ENCODE measurements at places on chromosomes 2 and 18.

DNA sequence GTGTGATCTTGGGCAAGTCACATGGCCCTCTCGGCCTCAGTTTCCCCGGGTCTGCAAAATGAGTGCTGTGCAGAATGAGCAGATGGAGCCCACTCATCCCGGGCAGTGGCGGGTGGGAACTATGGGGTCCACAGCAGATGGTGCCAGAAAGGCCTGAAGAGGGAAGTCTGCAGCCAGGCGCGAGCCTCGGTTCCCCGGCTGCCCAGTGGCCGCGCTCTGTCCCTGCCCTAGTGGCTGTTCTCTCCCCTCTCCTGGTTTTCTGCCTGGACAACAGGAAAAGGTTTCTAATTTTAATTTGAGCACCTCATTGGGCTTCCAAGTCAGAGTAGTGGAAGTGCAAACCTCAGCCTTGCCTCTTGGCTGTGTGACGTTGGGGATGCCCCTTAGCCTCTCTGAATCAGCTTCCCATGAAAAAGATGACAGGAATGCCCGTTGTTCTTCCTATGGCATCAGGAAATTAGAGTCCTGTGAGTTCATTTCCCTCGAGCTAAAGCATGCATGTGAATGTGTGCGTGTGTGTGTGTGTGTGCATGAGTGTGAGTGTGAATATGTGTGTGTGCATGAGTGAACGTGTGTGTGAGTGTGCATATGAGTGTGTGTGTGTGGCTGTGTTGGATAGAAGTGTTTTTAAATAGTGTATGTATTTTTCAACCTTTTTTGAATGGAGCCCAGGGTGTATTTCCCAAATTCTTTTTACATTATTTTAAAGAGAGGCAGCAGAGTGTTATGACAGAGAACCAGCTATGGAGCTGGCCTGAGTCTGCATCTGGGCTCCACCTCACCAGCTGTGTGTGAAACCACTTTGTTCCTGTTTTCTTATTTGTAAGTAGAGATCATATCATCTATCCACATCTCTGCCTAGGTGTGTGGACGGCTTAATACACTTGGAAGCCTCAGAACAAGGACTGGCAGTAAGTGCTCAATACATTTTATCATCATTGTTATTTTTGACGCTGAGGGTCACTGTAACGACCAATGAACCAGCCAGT lies 41.3 kb downstream of the RRM2 start:
- H3K36me3 ChIP-seq, result no peaks in the 10 kb centered on the region
- no peak overlapping the region for H3K27ac ChIP-seq
- no peaks in the 10 kb centered on the region for H3K4me1 ChIP-seq
- DNase-seq, result no peak

GRCh38 chr2:86628091-86628522 lies 4.4 kb upstream of the RNF103 start:
- H3K27me3 ChIP-seq, result no peaks in the 10 kb centered on the region
- no peak overlapping the region for H3K27ac ChIP-seq
- DNase-seq, result no peak
- H3K4me3 ChIP-seq, result no peak overlapping the region
- peaks cover 3% of the 10 kb centered on the region for H3K4me1 ChIP-seq
- no peaks in the 10 kb centered on the region for H3K36me3 ChIP-seq

DNA sequence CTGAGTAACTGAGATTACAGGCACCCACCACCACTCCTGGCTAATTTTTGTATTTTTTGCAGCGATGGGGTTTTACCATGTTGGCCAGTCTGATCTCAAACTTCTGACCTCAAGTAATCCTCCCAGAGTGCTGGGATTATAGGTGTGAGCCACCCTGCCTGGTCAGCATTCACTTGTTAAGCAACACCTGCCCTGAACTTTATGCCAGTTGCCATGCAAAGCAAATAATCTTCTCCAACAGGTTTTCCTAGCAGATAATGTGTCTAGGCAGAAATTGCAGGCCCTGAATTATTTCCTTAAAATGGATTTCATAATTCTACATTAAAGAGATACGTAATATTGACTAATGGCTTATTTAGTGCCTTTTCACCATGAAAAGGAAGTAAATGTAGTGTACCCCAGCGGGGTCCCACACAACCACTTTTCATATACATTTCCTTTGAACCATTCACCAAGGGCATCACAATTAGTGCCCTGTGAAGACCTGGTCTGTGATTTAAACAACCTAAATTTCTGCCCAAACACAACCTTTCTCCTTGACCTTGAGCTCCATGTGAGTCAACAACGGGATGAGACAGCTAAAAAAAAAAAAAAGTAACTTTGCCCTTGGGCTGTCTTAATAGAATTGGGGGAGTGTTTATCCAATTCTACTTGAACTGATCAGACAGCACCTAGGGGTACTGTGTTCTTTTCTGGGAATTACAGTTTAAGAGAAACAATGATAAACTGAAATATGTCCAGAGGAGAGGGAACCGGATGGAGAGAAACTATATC lies 41.6 kb downstream of the EEF1B2 start:
- no peak overlapping the region for H3K27ac ChIP-seq
- DNase-seq, result no peak
- no peak overlapping the region for H3K4me3 ChIP-seq
- H3K36me3 ChIP-seq, result no peaks in the 10 kb centered on the region
- no peaks in the 10 kb centered on the region for H3K4me1 ChIP-seq
- no peaks in the 10 kb centered on the region for H3K27me3 ChIP-seq

DNA sequence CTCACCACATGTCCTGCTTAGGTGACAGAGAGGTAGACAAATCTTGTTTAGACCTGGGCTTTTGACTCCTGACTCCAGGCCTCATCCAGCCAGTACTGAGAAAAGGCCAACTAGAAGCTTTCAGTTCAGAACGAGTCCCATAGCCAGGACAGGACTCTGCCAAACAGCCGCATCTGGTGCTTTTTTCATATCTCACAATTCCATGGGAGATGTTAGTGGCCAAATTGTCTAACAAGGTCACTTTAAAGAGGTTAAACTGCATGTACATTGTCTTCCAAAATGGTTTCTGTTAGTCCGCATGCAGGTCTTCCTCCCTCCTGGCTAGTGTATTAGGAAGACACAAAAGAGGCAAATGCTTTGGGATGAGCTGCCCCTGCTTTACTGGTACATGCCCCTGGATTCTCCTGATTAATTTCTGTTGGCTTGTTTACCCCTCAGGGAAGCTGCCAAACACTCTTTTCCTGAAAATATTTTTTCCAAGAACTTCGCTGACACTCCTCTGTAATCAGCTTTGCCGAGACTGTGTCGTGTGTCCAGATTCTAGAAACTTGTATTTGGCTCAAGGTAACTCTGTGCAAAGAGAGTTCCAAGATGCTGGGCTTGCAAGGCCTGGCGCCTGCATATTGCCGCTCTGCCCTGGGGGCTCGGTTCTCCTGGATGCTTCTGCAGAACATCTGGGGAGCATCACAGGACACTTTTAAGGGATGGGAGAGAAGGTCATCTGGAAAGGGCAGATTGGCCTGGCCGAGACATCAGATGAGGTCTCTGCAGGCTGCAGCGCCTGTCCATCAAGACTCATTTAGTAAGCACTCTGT lies 209.2 kb upstream of the APCDD1 start:
- no peak overlapping the region for H3K4me3 ChIP-seq
- DNase-seq, result no peak
- H3K4me1 ChIP-seq, result no peaks in the 10 kb centered on the region
- no peak overlapping the region for H3K27ac ChIP-seq
- H3K36me3 ChIP-seq, result no peaks in the 10 kb centered on the region

GRCh38 chr2:42812899-42813479 lies 20.6 kb upstream of the HAAO start:
- no peaks in the 10 kb centered on the region for H3K27me3 ChIP-seq
- H3K36me3 ChIP-seq, result no peaks in the 10 kb centered on the region
- H3K27ac ChIP-seq, result no peak overlapping the region
- no peak for DNase-seq
- H3K4me1 ChIP-seq, result no peaks in the 10 kb centered on the region

DNA sequence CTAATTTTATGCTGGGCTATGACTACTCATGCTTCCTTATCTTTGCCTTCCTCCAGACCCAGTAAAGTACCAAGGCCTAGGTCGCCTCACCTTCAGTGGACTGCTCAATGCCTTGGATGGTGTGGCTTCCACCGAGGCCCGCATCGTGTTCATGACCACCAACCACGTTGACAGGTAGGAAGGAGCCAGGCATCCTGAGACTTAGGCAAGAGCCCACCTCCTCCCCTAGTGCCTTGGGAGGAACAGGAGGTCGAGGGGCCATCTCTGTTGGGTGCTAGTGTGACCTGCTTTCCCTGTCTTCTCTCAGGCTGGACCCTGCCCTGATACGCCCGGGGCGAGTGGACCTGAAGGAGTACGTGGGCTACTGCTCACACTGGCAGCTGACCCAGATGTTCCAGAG lies 3.3 kb downstream of the BCS1L start:
- no peak for DNase-seq
- no peaks in the 10 kb centered on the region for H3K4me1 ChIP-seq
- no peaks in the 10 kb centered on the region for H3K27me3 ChIP-seq
- H3K36me3 ChIP-seq, result peaks cover 17% of the 10 kb centered on the region

DNA sequence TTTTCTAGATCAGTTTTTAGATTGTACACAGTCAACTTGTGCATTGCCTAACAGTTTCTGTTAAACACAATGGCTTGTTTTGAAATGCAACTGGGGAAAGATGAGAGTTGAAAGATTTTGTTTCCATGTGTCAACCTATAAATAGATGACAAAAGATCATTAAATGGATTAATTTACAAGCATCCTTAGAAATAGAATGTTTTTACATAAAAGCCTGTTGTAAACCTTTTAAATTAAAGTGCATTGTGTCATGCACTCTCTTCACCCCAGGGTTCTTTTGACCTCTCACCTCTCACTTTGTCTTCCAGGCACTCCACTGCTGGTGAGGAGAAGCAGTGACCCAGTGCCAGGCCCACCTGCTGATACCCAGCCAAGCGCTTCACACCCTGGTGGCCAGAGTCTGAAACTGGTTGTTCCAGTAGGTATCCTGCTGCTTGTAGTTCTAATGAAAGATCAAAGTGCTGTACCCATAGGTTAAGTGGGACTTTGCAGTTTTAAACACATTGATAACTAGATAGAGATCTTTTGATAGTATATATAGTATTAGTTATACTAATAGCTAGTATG lies 502.1 kb downstream of the PARD3B start:
- no peak overlapping the region for H3K27ac ChIP-seq
- H3K27me3 ChIP-seq, result no peaks in the 10 kb centered on the region
- no peak overlapping the region for H3K4me3 ChIP-seq
- no peaks in the 10 kb centered on the region for H3K4me1 ChIP-seq
- H3K36me3 ChIP-seq, result no peaks in the 10 kb centered on the region

GRCh38 chr2:152421521-152422370 lies 86.8 kb downstream of the FMNL2 start:
- peak; percentile 56 for DNase-seq
- H3K27ac ChIP-seq, result peak overlapping the region; percentile 44
- no peaks in the 10 kb centered on the region for H3K36me3 ChIP-seq

GRCh38 chr2:51722311-51722710 lies 690.4 kb upstream of the NRXN1 start:
- H3K27ac ChIP-seq, result no peak overlapping the region
- H3K4me1 ChIP-seq, result no peaks in the 10 kb centered on the region
- H3K36me3 ChIP-seq, result no peaks in the 10 kb centered on the region
- H3K4me3 ChIP-seq, result no peak overlapping the region
- H3K27me3 ChIP-seq, result no peaks in the 10 kb centered on the region

DNA sequence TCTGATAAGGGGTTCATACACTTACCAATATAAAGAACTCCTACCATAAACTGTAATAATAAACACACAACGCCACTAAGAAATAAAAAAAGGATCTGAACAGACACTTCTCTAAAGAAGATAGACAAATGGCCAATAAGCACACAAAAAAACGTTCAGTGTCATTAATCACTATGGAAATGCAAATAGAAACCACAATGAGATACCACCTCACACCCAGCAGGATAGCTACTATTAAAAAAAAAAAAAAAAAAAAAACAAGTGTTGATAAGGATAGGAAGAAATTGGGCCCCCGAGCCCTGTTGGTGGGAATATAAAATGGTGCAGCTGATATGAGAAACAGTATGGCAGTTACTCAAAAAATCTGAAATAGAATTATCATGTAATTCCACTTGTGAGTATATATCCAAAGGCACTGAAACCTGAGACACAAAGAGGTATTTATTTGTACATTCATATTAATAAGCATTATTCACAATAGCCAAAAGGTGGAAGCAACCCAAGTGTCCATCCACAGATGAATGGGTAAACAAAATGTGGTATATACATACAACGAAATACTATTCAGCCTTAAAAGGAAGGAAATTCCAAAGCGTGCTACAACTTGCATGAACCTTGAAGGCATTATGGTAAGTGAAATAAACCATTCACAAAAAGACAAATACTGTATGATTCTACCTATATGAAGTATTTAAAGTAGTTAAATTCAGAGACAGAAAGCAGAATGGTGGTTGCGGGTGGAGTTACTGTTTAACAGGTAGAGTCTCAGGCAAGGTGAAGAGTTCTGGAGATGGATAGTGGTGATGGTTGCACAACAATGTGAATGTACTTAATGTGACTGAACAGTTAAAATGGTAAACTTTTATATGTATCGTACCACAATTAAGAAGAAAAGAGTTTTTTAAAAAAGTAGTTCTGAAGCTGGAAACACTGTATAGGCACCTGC lies 17.9 kb downstream of the REV1 start:
- H3K27ac ChIP-seq, result peak overlapping the region; percentile 72
- H3K4me1 ChIP-seq, result peaks cover 13% of the 10 kb centered on the region
- no peaks in the 10 kb centered on the region for H3K36me3 ChIP-seq
- no peak overlapping the region for H3K4me3 ChIP-seq
- no peaks in the 10 kb centered on the region for H3K27me3 ChIP-seq

DNA sequence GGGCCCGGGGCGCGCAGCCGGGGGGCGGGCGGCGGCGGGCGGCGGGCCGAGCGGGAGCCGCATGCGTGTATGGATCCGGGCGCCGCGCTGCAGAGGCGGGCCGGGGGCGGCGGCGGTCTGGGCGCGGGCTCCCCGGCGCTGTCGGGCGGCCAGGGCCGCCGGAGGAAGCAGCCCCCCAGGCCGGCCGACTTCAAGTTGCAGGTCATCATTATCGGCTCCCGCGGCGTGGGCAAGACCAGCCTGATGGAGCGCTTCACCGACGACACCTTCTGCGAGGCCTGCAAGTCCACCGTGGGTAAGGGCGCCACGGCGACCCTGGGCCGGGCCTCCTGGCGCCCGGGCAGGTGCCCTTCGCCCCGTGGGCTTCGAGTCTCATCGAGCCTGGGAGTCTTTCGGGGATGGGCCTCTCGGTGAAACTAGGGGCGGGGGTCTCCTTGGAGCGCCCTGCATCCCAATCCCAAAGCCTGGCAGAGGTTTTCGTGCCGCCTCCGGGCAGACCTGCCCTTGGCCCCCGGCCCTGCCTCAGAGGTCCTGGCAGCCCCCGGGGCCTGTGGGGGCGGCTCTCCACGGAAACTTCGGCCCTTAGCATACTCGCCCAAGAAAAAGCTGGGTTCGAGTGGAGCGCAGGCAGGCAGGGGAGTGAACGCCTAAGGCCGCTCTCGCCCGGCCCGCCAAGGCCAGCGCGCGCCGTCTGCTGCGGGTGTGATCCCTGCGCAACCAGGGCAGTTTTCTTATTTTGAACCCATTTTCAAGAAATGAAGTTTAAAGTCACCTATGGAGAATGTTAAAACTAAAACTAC lies 622 bp downstream of the RAB12 start:
- peak overlapping the region; percentile 74 for H3K4me3 ChIP-seq
- peaks cover 2% of the 10 kb centered on the region for H3K4me1 ChIP-seq
- DNase-seq, result no peak
- no peaks in the 10 kb centered on the region for H3K27me3 ChIP-seq
